HCT116 (cell line): ENCODE measurements at places on chromosomes 11 and 22.

DNA sequence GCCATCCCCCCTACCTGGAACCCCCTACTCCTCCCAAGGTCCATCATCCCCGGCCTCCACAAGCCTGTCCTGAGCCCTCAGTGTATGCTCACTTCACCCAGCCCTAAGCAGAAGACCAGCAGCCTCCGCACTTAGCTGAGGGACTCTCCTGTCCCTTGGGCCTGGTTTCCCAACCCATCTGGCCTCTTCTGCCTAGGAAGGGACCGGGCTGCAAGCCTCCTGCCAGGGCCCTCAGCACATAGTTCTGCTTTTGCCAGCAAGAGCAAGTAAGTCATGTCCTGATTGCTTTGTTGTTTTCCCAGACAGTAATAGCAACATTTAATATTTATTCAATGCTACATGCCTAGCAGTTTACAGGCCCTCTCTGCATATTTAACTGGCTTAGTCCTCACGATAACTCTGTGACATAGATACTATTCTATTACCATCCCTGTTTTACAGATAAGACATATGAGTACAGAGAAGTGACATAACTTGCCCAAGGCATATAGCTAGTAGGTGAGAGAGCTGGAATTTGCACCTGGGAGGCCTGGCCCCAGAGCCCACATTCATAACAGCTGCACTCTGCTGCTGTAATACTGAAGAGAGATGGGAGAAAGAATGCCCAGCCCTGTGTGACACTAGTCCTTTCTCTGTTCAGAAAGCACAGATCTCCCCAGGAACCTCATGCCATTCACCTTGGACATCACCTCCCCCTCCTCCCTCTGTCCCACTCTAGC lies 139.2 kb downstream of the PARVA start:
- no peak for DNase-seq

DNA sequence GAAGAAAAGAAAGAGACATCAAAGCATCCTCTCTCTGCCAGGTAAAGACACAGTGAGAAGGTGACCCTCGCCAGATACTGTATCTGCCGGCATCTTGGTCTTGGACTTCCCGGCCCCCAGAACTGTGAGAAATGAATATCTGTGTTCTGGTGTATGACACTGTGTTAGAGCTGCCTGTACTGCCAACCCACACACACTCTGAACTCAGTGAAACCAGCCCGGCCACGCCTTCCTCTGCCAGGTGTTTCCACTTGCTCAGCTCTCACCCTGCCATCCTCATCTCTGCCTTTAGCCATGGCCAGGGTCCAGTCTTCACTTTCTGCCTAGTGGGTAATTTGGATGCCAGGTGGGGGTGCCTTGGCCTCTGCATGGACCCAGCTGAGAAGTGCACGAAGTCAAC lies 24.0 kb downstream of the CBX7 start:
- no peak for DNase-seq

GRCh38 chr22:39444247-39444800 lies 12.5 kb upstream of the MGAT3 start:
- DNase-seq = no peak

DNA sequence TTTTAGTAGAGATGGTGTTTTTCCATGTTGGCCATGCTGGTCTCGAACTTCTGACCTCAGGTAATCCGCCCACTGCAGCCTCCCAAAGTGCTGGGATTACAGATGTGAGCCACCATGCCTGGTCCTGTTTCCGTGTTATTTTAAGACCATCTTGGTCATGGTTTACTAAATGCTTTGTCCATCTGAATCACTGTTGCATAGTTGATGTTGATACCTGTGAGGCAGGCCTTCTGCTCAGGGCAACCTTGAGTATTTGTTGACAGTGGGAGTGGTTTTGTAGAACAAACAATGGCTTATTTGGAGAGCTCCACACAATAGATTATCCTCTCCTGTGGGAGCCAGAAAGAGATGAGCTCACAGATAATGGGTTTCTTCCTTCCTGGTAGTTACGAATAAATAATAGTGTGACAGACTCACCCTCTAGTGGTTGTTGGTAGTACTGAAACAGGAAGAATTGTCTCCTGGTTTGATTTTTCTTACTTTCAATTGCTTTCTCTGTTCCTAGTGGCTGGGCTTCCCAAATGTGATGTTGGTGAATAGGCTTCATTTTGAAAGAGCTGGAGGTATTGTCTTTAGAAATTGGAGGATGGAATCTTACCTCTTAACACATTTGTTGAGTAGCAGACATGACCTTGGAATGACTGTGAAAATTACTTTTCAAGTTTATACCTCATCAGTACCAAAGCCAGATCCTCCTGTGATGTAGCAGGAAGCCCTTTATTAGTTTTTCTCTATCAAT lies 39.0 kb downstream of the CTNND1 start:
- DNase-seq = peak; percentile 51

- DNase-seq = no peak
These were observed 53.9 kb downstream of the SMIM38 start for GRCh38 chr11:69209421-69210309.

DNA sequence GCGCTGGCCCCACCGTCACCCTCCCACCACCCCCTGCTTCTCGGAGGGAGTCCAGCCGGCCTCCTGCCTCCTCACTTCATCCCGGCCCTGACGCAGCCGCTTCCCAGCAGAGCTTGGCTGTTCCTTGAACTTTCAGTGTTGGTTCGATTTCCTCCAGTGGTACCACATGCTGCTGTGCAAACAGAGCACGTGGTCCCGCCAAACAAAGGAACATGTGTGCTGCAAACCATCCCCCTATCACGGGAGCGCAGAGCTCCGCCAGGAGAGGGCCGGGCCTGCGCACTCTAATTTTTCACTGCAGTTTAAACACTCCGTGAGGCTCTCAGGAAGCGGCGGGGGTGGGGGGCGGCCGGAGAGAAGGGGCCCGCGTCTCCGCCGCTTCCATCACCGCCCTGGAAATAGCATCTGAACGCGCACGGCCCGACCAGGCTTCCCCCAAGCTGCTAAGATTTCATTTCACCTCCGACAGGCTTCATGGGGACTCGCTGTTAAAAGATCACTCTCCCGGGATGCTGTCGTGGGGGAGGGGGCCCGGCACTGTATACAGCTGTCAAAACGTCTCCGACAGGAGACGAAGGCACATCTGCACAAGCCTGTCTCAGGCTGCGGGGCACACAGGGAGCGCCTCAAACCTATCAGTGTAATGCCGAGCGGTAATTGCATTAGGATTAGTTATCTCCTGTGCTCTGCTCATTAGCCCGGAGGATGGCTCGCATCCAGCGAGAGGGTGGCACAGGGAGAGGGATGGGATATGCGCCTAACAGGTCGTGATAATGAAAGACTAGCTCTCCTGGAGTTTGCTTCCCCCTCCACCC lies 269.9 kb upstream of the SORL1-AS1 start:
- no peak for DNase-seq

GRCh38 chr11:61683961-61684869 lies 4.0 kb downstream of the DAGLA start:
- DNase-seq = no peak

DNA sequence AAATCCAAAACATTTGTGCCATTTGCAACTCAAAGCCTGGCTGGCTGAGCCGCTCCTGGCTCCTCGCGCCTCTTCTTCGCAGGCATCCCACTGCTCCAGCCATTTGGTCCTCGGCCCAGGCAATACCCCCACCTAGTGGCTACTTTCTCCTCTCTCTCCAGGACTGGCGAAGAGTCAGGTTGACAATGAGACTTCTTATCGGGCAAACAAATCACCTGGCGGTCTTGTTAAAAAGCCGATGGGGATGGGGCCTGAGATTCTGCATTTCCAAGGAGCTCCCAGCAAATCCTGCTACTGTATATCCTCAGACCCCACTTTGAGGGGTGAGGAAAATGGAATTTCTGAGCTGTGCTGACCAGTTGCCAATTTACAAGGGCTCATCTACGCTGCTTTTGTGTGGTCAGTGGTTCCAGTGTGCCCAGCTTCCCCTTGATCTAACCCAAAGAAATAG lies 89.0 kb downstream of the ISX start:
- peak; percentile 57 for DNase-seq

- no peak for DNase-seq
These were observed 12.3 kb upstream of the ALX4 start for GRCh38 chr11:44322243-44322642.

DNA sequence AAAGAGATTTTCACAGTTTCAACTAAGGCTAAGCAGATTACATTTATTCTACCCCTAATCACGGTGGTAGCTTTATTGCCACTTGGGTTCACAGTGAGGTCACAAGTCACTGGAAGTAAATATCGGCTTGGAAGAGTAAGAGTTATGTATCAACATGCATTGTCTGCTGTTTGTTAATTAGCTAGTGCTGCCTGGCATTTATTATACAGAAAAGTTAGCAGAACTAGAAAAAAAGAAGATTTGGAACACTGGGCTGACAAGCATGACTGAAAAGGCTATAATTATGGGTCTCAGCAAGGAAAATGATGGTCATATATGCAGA lies 13.7 kb upstream of the RAB38 start:
- DNase-seq = no peak

DNA sequence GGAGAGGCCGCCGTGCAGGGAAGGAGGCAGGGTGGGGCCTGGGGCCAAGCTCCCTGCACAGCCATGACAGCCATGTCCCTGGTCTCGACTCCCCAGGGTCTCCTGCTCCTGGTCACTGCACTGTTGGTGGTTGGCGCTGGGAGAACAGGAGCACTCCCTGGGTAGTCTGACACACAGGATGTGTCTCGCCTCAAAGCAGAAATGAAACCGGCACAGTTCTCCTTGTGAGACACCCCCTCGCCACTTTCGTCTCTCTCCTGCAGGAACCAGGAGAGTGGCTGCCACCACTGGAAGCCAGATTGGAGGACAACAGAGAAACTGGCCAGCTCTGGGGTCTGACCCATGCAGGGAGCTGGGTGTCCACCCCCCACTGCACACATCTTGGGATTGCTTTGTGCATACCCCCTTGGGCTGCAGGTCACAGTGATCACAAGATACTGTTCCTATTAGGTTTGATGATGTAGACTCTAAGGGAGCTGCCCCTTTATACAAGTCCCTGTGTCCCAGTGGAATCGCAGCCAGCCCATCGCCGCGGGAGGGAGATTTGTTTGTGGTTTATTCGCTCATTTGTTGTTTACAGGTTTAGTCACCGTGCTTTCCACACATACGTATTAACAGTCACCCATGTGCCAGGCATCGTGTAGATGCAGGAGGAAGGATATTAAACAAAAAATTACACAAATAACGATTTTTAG lies 27.0 kb upstream of the YWHAH start:
- no peak for DNase-seq

DNA sequence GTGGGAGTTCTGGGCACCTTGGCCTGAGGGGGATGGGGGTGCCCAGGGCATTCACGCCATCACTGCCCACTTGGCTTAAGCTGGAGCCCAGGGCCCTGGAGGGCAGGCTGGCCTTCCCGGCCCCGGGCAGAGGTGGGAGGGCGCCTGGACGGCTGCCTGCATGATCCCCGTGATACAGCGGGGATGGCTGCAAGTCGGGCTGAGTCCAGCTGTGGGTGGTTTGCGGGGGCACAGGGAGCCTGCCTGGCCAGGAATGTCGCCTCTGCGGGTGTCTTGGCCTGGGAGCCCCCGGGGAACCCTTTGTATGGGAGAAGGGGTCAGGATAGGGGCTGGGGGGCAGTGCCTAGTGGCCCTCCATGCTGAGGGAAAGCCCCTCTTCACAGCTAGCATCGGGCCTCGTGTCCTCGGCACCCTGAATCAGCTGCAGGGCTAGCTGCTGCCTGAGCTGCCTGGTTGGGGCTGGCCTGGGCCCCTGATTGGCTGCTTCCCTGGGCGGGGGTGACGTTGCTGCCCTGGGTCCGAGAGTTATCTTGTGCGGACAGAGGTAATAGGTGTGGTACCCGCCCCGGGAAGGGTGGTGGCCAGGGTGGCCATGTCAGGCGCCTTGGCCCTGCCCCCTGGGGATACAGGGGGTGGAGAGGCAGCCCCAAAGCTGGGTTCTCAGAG lies 8.3 kb downstream of the BRSK2 start:
- DNase-seq = no peak

- no peak for DNase-seq
These were observed 469.9 kb downstream of the MN1 start for GRCh38 chr22:27331526-27332281.

DNA sequence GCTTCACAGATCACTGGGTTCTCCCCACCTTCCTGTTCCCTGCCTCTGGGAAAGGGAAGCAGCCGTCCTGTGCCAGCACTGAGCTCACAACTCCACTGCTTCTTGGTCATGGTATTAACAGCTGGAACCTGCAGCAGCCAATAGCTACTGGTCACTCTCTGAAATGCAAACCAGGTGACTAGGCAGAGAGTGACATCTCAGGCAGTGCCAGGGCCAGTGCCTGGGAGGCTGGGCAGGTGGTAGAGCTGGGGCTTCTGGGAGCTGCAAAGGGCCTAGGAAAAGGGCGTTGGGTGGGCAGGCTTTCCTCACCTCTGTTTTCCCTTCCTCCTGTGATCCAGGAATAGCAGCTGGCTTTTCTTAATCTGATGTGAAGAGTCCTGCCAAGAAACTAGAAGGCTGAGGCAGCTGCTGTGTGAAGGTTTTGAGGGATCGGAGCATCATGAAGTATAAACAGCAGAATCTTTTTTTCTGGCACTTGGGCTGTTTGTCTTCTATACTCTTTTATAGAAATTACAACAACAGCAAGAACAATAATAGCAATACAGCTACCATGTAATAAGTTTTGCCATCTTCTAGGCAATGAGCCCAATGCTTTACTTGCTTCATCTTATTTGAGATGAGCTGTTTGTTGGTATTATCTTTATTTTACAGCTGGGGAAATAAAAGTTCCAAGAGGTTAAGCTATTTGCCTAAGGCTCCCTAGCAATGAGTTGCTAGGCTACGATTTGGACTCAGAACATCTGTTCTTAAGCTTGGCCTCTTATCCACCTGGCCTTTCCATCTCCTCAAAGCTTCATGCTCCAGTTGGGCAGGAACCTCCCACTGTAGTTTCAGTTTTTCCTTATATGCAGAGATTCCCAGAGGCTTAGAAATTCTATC lies 22.0 kb upstream of the CD44 start:
- DNase-seq = no peak

DNA sequence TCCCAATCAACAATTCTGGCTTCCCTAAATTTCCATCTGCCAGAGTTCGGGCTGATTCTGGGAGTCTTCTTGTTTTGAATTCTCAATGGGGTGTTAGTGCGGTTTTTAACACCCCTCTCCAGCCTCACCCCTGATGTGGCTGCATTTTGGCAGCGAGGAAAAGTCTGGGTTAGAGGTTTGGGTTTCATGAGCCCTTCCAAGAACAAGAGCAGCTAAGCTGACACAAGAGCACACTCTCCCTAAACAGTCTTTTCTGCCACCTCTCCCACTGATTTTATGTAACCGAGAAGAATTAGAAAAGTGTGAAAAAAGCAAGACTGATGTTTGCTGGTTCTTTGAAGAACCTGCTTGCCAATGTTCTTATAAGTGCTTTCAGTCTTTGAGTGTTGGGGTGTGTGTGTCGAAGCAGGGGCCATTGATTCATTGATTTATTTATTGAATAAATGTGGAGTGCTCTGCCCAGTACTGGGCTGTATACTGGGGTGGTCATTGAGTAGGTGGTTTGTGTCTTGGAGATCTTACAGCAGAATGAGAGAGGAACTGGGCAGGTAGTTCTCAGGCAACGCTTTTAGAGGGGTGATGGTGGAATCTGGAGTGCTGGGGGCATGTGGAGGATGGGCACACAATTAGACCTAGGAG lies 101.5 kb downstream of the TRAF6 start:
- DNase-seq = no peak

- no peak for DNase-seq
These were observed at the start of gene FAT3 for GRCh38 chr11:92224407-92225124. FAT3 (plus strand) TSS chr11:92224818; CDS start chr11:92352113, 127,295 bp downstream.
